GM06990 (cell line): ENCODE measurements at places on chromosomes 12 and 14.

GRCh38 chr14:77087631-77088030 lies 10.4 kb upstream of the CIPC start:
- DNase-seq, result no peak

- DNase-seq, result no peak
These were observed 5.4 kb upstream of the KRT2 start for GRCh38 chr12:52657250-52657902.

DNA sequence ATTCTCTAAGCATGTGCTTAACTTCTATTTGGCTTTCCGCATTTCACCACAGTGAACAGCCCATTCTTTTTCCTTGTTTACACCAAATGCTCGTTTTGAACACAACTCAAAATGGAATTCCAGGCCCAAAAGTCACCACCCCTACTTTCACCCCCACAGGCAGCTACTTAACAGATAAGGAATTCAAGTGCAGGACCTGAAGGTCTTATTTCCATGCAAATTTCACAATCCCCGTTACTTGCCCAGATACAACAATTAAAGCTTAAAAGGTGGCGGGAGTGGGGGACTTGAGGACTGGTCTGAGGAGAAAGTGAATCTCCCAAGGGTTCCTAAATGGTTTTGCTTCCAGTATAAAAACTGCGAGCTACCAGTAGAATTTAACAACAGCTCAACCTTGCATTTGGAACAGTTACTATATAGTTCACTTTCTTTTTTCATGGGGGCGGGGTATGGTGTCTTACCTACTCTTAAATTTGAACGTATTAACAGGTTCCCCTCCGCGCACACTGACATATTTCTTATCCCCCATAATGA lies 3.7 kb downstream of the USP44 start:
- DNase-seq, result no peak

- no peak for DNase-seq
These were observed 41.0 kb upstream of the AMIGO2 start for GRCh38 chr12:47120736-47121135.

- DNase-seq, result no peak
These were observed 1278.7 kb upstream of the USP15 start for GRCh38 chr12:60981473-60981872.

DNA sequence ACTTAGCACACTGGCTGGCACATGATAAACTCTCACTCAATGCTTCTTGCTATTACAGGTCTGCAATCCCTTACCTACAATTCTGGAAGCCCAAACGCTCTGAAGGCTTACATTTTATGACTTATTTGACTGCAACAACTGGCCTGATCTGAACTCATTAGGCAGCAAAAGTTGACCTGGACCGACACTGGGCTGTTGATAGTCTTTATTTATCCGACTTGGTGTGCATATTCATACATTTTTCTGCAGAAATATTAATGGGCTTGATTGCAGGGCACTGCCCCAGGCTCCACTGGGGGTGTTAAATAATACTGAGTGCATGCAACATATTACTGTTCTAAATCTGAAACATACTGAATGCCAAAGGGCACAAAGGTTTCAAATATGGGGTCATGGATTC lies 1076.7 kb downstream of the BCL11B start:
- no peak for DNase-seq

DNA sequence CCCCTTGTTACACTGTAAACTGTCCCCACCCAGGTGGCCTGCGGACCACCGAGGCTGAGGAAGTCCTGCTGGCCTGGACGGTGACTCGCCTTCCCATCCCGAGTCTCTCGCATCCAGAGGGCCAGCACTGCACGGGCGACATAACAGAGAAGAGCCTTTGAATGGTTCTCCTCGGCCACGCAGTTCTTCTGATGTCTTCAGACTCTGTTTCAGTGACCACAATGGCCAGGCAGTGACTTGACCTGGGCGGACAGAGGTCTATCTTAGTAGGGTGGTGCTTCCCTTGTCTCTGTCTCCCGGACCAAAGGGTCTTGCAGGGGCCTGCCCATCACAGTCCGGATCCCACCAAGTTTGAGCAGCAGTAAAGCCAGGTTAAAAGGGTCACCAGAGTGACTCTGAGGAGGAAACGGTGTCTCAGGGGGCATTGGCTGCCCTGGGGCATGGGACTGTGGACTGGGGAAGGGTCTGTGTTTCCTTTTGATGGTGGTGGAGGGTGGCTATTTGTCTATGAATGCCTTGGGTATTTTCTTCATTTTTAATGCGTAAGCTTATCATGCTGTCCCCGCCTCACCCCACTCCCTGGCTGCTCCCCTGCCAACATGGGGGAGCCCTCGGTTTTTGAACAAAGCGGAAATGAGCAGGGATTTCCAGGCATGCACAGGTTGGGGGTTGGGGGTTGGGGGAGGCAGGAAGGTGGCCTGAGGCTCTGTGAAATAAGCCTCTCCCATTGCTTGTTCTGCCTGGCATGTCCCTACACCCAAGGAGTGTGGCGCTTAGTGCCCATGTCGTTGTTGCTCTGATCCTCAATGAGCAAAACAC lies 10.3 kb downstream of the KRT85 start:
- no peak for DNase-seq

DNA sequence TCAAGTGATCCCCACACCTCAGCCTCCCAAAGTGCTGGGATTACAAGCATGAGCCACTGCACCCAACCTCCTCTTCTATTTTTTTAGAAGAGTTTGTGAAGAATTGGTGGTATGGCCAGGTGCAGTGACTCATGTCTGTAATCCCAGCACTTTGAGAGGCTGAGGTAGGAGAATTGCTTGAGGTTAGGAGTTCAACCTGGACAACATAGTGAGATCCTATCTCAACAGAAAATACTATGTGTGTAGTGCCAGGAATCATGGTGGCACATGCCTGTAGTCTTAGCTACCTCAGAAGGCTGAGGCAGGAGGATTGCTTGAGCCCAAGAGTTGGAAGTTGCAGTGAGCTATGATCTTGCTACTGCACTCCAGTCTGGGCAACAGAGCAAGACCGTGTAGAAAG lies 5.5 kb upstream of the ATF7 start:
- DNase-seq, result no peak

GRCh38 chr14:62179367-62180018 lies 417.3 kb downstream of the SNAPC1 start:
- DNase-seq, result peak; percentile 6

DNA sequence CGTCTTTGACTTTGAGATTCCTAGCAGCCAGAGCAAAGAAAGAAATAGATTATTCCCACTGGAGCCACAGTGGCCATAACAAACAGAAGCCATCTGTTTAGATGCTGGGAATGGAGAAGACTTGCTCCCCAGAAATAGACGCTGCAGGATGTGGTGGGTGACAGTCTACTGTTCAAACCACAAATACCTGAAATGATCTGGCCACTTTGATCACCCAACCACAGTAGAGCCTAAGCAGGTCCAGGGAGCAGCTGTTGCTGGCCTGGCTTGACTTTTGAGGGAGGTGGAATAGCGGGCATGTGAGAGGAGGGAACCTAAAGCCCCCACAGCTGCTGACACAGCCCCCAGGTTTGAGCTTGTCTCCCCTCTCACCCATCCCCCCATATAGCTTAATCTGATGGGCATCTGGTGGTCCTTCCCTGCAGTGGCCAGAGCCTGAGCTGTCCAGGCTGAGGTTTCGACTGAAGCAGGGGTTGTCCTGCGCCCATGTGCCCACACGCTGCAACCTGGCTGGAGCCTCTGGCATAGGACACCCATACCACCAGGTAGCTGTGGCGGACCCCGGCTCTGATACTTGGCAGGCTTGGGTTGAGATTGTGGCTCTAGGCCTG lies 38.7 kb downstream of the SH2B3 start:
- no peak for DNase-seq

DNA sequence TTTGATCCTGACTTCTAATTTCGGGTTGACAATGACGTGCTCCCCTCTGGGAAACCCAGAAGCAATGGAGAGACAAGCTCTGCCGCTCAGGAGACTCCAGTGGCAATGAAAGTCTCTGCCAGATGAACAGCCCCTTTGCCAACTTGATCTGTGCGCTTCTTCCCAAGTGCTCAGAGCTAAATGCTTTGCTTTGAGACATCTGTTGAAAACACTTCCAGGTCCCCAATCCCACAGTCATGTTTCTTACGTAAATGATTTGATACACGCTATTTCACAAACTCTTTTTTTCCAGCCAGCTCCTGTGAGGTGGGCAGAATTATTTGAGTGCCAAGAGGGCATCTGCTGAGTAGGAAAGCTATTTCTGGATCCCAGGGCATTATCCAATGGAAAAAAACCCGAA lies 147.6 kb downstream of the RIMBP2 start:
- no peak for DNase-seq

GRCh38 chr14:21408147-21408546 lies 24.3 kb upstream of the SUPT16H start:
- no peak for DNase-seq

- no peak for DNase-seq
These were observed 6.5 kb upstream of the PIWIL1 start for GRCh38 chr12:130331146-130331545.

DNA sequence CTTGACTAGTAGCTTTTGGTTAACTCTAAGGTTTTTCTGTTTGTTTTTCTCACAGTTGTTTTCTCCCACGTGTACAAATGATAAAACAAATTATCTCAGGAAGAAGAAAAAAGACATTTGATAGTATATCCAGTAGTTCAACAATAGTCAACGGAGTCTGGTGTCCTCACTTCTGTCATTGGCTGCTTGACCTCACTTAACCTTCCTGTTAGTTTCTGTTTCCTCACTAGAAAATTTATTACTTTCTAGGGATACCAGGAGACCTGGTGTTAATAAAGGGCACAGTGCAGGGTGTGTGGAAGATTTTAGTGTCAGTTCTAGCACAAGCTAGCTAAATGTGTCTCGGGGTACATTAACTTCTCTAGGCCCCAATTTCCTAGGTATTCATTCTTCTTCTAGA lies 116.0 kb downstream of the PRKCH start:
- DNase-seq, result no peak

DNA sequence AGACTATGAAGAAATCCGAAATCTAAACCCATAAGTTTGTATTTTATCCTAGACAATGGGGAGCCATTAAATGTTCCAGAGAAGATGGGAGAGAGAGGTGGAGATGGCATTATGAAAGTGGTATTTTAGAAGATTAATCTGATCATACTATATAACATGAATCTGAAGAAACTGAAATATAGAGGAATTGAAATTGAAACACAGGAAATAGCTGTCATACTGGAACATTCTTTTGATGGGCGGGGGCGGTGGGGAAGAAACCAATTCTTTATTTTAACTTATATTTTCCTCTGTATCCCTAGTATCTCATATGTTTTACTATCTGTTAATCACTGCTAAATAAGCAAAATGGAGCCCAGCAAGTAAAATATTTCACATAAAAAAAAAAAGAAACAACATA lies 27.0 kb upstream of the FOXN3 start:
- DNase-seq, result peak; percentile 26

GRCh38 chr14:60775296-60775695 lies 40.7 kb downstream of the MNAT1 start:
- no peak for DNase-seq

DNA sequence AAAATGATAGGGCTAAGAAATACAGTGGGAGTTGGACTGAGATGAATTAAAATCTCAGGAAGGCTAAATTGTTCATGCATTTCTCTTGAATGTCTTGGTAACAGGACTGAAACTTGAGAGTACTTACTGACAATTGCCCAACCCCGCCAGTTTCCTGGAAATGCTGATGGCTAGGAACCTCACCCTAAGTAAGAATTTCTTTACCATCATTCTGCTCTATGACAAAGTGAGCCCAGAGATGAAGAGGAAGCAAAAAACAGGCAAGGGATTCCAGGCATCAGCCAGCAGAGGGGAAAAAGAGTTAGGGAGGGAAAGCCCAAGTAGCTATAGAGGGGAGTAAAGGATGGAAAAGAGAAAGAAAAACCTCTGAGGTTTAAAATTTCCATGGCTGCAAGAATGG lies 397.7 kb downstream of the MDGA2 start:
- DNase-seq, result no peak

- no peak for DNase-seq
These were observed 59.2 kb downstream of the ACADS start for GRCh38 chr12:120784804-120785203.

DNA sequence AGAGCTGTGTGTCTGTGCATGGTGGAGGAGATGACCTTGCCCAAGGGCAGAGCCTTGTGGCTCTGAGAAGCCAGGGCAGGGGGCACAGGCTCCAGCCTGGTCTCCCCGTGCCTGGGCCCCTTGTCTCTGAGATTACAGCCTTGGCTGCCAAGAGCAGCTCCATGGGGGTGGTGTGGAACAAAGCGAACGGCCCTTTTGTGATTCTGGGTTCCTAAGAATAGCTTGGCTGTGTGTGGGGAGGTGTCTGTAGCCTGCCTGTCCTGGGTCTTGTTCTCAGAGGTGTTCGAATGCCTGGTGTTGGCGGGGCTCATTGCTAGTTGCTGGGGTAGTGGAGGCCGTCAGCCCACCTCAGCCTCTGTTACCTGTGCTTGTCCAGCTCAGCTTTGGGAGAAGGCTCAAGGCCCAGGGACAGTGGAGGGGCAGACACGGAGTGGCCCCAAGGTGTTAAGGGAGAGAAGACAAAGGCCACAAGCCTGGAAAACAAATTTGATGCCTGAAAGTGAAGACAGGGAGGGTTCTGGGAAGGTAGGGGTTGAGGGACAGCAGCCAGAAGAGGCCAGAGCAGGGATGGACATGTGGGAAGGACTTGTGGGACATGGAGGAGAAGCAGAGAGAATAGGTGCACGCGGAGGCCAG lies 7.4 kb upstream of the MYH7 start:
- DNase-seq, result no peak

DNA sequence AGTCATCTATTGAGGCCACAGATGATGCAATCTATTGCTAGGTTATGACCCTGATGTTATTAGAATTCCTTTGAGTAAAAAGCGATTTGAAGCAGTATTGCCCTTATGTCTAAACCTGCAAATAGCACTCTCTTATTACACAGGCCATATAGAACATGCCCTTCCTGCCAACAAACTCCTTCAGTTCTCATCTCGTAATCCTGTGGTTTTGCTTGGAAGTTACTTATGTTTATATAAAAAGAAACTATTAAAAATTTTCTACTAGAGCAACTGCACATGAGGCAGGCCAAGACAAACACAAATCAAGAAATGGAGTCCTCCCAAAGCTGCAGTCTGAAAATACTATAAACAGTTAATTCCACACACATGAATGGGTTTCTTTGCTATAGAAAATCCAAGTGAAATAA lies 1200.2 kb downstream of the LRFN5 start:
- no peak for DNase-seq

GRCh38 chr12:16884819-16885218 lies 278.9 kb upstream of the LMO3 start:
- DNase-seq, result no peak

GRCh38 chr12:1660304-1661187 lies 30.3 kb upstream of the ADIPOR2 start:
- DNase-seq, result no peak

DNA sequence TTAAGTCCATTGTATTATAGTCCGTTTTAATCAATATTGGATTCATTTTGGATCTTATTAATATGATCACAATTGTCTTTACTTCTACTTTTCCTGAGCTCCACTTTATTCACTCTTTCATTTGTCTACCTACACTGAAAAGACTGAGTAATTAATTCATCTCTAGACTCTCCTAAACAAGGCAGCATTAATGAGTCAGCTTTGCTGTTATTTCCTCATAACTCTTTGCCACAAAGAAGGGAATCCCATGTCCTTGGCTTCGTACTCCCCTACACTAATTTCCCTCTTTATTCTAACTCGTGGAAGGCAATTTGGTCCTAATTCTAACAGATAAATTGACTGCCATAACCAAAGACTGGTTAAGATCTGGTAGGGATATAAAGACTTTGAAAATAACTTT lies 91.9 kb downstream of the ARMH4 start:
- no peak for DNase-seq

GRCh38 chr12:69648476-69648875 lies 37.8 kb upstream of the LRRC10 start:
- DNase-seq, result no peak
